ENCODE measurements at places on chromosomes 3 and 15.

GRCh38 chr3:151067158-151067557 lies 18.3 kb upstream of the MED12L start:
- peak; percentile 80 for DNase-seq

DNA sequence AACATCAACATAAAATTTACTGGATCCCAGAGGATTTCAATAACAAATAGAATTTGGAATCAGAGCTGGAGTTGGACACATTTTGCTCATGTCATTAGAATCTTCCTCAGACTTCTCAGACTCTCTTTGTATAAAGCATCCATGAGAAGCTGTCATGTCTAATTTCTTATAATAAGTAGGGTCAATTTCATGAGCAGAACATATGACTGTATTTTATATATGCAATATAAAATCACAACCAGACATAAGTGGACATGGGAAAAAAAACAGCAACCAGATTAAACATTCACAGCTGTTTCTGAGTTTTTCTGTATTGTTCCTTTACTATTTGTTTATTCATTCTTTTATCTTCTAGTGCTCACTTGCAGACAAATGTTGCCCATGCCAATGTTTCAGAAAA lies 325.5 kb downstream of the RBMS3 start:
- no peak for DNase-seq

DNA sequence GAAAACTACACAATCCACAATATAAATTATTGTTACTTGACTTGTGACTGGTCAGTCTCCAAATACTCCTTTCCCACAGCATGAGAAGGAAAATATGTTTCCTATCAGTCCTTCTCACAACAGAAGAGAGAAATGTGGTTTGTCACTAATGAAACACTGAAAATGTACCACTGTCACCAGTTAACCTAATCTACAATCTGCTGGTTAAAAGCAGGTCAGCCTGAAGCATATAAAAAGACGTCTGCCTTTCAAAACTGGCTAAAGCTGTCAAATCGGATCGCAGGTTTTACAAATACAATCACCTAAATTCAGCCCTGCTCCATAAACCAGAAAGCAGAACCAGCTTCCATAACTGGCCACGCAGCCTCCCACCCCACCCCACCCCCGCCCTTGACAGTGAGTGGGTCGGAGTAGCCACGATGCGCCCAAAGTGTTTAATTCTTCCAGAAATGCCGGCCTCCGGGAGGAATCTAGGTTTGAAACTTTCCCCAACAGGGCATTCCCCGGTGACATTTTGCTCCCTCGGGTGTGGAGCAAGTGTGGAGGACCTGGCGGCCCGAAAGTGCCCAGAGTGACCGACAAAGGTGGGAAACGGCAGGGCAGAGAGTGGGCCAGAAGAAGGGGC lies 682 bp downstream of the ETFA start:
- DNase-seq = no peak

- DNase-seq = no peak
These were observed 12.8 kb upstream of the CSRNP1 start for GRCh38 chr3:39166134-39166710.

- no peak for DNase-seq
These were observed 69.8 kb downstream of the TNFAIP8L3 start for GRCh38 chr15:51024735-51025453.

DNA sequence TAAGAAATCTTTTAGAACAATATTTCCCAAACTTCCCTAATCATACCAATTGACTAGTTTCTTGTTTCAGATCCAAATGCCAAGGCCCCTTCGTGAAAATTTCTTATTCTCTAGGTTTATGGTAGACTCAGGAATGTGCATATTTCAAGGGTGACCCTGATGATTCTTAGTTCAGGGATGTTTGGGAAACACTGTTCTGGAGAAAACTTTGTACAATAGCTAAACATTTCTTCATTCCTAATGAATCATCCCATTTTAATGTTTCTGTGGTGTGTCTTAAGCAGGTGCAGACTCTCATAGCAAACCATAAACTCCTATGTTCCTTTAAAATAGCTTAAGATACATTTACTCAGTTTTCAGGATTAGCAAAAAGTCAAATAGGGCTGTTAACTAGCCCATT lies 314.5 kb downstream of the TIGIT start:
- DNase-seq = no peak

- DNase-seq = peak; percentile 67
These were observed 590 bp upstream of the TRIM71 start for GRCh38 chr3:32817257-32817557.

- DNase-seq = no peak
These were observed 666.5 kb downstream of the SQOR start for GRCh38 chr15:46301291-46301690.
